RPMI7951 (cell line): ENCODE measurements at places on chromosomes 7 and 10. TPM values are rescaled to one million over a fixed set of nuclear protein-coding genes. Genes with fewer than 3 reads are reported as not detected.
A peak's percentile ranks its signal among the peaks of the same experiment; 100 is the strongest.

Gene POLR2J2
- total RNA-seq, result 1.1 TPM in 2 replicates

Gene ABCB1
- under 0.01 and 0.68 TPM in 2 replicates for total RNA-seq

Gene CREB3L2
- 21.2 and 23.8 TPM in 2 replicates for total RNA-seq

Gene ATOH7
- total RNA-seq, result 0.10 TPM in 1 of 2 replicates, not detected in the other

Gene SP4
- 12.8 and 14.3 TPM in 2 replicates for total RNA-seq

Gene MOGAT3
- total RNA-seq, result not detected in 2 replicates

Gene COL28A1
- under 0.01 TPM in 1 of 2 replicates, not detected in the other for total RNA-seq

Gene AGBL3
- 0.98 and 3.5 TPM in 2 replicates for total RNA-seq

Gene LMOD2
- total RNA-seq, result not detected in 2 replicates

- DNase-seq, result peak; percentile 96
These were observed 87.5 kb upstream of the NRP1 start for GRCh38 chr10:33421789-33422462.

DNA sequence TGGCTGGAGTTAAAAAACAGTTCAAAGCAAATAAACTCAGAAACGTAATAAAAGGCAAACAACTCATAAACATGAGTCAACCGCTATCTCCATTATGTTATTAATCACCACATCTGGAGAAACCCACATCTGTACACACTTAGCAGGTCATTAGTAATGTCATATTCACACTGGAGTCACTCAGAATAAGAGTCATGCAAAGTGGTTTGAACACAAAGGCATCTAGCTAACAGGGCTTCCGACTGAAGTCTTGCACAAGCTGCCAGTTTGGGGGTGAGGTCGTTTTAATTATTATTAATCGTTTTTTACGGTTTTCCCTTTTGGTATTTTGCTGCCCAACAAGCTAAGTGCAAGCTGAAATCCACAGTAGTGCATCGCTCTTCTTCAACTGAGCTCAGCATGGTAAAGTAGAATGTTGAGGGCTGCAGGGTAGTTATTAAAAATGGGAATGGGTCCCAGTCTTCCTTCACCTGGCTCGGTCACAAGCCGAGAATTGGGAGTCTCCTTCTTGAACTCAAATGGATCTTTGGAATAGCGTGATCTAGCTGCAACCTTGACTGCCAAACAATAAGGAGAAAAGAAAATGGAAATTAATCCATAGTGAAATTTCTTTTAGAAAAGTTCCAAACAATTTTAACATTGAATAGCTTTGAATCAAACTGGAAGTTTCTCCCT, 663.5 kb downstream of the KCNMA1 start:
- peak; percentile 53 for DNase-seq

DNA sequence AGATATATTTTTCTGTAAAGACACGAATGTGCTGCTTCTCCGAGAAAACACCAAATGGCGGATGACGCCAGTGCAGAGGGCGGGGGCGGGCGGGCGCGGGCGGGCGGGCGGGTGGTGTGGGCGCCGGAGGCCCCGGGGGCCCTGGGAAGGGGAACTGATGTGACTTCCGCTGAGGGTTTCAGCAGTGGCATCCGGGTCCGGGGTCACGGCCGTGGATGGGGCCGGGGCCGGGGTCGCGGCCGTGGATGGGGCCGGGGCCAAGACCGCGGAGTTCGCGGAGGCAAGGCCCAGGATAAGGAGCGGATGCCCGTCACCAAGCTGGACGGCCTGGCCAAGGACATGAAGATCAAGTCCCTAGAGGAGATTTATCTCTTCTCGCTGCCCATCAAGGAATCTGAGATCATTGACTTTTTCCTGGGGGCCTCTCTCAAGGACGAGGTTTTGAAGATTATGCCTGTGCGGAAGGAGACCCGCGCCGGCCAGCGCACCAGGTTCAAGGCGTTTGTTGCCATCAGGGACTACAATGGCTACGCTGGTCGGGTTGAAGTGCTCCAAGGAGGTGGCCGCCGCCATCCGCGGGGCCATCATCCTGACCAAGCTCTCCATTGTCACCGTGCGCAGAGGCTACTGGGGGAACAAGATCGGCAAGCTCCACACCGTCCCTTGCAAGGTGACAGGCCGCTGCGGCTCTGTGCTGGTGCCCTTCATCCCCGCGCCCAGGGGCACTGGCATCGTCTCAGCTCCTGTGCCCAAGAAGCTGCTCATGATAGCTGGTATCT, 20.3 kb upstream of the IGF2BP3 start:
- peak; percentile 53 for DNase-seq

DNA sequence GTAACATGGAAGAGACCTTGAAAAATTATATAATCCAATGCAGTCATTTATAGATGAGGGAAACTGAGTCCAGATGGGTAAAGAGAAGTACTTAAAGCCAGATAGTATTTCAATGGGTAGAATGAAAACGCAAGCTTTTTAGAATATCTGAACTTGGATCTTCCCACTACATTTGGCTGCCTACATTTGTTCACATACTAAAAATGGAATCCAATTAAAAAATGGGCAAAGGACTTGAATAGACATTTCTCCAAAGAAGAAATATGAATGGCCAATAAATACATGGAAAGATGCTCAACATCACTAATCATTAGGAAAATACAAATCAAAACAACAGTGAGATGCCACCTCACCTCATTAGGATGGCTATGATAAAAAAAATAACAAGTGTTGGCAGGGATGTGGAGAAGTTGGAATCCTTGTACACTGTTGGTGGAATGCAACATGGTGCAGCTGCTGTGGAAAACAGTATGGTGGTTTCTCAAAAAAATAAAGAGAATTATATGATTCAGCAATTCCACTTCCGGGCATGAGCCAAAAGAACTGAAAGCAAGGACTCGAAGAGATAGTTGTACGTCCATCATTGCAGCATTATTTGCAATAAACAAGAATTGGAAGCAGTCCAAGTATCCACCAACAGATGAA, 188.0 kb downstream of the FRMD4A start:
- peak; percentile 19 for DNase-seq

- DNase-seq, result no peak
These were observed 181.4 kb downstream of the GNAT3 start for GRCh38 chr7:80330434-80330833.

DNA sequence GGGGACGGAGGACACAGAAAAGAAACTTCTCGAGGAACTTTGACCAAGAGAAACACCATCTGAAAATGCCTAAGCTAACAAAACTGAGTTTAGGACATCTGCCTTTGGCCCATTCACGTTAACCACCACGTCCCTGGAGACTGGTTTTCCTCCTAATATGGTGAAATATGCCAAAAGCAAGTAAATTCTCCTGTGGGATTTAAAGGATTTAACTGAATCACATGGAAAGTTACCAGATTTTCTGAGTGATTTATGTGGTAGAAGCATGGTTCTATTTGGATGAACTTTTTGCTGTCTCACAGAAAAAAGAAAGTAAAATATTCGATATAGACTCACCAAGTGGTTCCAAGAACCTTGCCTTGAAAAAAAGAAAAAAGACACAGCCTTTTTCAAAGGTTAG, 30.4 kb upstream of the BMPER start:
- peak; percentile 96 for DNase-seq

DNA sequence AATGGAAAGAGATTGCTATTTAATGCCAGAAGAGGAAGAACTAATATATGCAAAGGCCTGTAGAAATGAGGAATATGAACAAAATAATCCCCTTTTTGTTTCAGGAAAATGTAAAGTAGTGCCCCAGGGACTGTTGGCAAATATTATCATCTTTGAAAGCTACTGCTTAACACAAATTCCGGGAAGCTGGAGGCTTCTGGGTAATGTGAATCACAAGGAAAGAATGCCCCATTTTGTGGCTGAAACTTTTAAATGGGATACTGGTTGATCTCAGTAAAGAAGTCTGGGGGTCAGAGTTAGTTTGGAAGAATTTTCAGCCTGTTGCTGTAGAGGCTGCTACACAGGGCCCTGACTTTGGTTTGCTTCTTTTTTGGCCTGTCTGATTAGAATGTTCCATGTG, 141.0 kb downstream of the PTEN start:
- peak; percentile 71 for DNase-seq

- DNase-seq, result no peak
These were observed 7.7 kb downstream of the SLIT1 start for GRCh38 chr10:97178074-97178473.

GRCh38 chr7:107162475-107162874, 6.3 kb upstream of the HBP1 start:
- DNase-seq, result no peak

GRCh38 chr10:113180401-113181154, 230.5 kb downstream of the TCF7L2 start:
- no peak for DNase-seq

DNA sequence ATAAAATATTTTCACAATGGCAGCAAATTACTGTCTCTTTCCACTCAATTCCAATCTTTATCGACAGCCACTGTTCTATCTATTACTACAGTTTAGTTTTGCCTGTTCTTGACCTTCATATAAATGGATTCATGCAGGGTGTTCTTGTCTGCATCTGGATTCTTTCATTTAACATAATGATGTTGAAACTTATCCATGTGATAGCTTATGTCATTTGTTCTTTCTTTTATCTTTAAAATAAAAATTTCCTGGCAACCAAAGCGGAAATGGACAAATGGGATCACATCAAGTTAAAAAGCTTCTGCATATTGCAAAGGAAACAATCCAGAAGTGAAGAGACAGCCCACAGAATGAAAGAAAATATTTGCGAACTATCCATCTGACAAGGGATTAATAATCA, 20.5 kb upstream of the DMTF1 start:
- no peak for DNase-seq

DNA sequence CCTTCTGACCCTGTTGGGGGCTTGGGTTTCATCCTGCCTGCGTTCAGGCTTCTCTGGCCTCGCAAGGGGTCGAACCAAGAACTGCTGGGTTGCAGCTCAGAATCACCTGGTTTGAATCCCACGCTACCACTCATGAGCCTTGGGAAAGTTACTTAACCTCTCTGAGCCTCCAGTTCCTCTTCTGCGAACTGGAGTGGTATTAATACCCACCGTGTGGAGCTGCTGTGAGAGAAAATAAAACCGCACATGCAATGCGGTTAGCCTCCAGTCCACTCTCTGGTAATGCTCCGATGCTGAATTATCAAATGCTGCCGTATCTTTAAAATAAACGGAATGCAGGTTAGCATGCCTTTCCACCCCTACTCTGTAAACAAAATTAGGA, 171.9 kb downstream of the ARHGAP12 start:
- DNase-seq, result no peak

GRCh38 chr7:102927312-102927933, 14.6 kb downstream of the LRRC17 start:
- DNase-seq, result no peak

DNA sequence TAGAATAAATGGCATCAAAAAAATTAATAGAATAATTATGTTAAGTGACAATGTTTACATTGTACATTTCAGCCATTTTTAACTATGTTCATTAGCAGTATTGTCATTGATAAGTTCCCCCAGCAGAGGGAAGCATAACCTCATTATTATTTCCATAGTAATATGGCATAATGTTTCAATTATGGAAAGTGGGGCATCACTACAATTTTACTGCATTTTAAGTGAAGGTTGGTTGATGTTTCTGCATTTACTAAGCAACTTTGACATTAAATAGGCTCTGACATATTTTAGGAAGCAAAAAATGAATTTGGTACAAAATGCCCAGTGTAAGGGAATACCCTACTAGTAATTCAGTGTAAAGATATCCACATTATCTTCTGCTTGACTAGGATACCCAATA, 218.3 kb downstream of the SEMA3A start:
- DNase-seq, result peak; percentile 28

DNA sequence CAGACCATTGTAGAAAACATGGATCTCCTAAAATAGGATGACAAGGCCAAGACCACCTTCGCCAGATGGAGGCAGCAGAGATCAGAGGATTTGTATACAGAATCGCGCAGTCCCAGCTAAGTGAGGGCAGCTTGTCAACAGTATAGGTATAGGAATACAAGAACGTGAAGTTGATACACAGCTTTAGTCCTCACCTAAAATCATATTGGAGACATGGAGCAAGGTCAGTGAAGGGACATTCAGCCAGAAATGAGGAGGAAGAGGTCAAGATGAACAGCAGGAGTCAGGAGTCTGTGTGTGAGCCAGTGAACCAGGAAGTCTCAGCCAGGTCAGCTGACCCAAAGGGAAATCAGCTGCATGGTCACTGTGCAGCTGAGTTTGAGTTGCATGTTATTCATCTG, 263.4 kb upstream of the PRKCQ start:
- DNase-seq, result no peak

DNA sequence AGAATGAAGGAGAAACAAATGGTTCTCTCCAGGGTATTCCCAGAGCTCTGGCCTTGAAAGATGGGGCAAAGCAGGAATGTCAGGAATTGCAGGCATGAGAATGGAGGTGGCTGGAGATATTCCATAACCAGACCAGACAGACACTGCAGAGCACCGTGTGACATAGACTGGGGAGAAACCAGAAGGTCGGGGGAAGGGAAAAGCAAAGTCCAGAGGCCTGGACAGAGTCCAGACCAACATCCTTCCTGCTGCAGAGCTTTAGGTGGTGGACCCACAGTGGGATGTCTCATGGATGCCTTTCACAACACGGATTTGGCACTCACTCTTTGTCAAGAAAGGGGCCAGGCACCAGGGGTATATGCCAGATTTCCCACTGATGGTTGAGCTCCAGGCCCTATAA, 177.2 kb upstream of the INHBA start:
- DNase-seq, result peak; percentile 100

DNA sequence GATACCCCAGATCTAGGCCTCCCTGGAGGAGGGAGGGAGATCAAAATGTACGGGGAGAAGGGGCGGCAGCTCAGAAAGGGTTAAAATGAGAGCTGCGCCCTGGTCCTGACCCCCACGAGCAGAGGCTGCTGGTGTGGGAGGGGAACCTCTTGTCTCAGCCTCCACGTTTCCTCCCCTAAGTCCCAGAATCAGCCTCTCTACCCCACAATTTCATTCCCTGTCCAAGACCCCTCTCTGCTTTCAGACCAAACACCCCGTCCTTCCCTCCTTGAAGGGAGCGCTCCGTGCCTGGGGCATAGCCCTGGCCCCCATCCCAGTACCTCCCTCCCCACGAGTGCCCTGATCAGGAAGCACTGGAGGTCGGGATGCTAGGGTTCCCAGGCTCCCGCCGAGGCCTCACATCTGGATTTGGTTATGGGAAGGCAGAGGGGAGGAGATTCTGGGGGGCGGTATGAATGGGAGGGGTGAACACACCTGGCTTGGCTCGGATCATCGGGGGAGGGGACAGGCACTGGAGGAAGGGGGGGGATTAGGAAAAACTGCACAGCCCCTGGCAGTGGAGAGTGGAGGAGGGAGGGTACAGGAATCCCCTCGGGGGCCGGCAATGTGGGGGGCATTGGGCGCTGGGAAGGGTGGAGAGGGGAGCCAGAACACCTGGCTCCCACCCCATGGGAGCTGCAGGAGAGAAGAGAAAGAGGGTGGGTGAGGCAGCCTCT, 2.7 kb downstream of the EPHB4 start:
- no peak for DNase-seq

GRCh38 chr10:19310066-19310465, 261.5 kb downstream of the MALRD1 start:
- DNase-seq, result no peak

GRCh38 chr10:96650958-96651357, 64.1 kb upstream of the TM9SF3 start:
- DNase-seq, result no peak

- no peak for DNase-seq
These were observed 865.9 kb downstream of the LRMDA start for GRCh38 chr10:76297358-76297757.

- DNase-seq, result peak; percentile 48
These were observed 40.8 kb upstream of the HSPA12A start for GRCh38 chr10:116783011-116783655.
